ENCODE measurements at places on chromosomes 16 and 17.
A peak's percentile ranks its signal among the peaks of the same experiment; 100 is the strongest.

DNA sequence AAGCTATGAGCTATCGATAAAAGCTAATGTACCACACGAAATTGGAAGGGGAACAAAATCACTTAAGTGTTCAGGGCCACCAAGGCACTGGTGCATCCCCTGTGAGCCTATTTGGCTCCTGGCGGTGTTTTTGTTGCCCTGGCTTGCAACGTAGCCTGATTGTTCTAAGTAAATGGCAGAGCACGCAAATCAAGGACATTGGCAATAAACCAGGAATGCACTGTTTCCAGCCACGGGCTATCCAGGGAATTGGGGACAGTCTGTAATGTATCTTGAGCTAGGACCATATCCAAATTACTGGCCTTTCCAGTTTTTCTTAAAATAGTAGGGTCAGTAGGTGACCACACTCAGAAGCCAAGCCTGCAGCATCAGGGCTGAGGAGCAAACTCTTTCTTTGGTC is 734.0 kb downstream of the MAF start:
- DNase-seq: no peak

DNA sequence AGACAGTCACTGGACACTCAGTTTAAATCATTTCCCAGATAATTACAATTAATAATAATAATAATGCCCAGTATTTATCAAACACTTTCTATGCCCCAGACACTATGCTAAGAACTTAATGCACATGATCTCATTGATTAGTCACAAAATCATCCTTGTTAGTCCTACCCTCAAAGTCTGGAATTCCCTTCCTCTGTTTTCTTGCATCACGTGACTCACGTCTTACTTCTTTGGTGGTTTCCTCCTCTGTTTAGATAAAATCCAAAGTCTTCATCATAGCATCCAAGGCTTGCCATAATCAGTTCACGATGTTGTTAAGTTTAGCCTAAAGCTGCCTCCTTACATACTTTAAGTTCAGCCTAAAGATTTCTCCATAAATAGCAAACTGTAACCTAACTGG is 471.9 kb downstream of the PMP22 start:
- DNase-seq: no peak

DNA sequence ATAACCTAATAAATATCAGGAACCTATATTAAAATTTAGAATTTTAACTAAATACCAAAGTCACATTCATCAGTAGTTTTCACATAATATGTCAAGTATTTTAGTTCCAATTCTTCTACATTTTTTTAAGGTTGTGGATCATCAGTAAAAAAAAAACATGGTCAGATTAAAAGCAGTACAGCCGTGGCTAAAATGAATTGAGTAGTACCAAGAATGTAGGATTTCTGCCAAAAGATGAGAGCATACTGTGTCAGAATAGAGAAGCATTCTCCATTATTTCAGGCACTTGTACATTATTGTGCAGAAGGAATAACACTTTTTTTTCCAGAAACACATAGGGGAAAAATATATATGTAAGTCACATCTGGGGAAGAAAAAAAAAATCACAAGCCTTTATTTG is 1176.1 kb downstream of the CDH11 start:
- DNase-seq: no peak

DNA sequence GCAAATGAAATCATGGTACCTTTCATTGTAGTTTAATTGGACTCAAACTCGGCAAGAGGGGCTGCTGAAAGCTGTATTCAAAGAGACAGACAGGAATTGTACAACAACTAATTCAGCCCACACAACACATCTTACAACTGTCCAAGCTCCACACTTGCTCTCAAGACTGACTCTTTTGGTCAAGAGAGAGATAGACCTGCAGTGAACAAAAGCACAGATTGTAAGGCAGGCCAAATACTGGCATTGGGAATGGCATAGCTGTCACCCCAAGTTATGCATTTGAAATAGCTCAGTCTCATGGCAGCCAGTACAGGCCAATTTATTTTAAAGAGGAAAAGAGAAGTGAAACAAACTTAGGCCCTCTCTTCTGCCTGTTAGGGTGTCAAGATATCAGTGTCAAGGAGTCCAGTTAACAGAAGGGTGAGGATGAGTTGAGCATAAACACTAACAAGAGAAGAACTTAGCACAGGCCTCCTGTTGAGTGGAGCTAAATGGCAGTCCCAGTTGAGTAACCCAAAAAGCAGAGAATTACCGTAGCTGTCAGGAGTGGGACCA is 215.7 kb downstream of the IRX3 start:
- no peak for DNase-seq

- DNase-seq: no peak
Observed at GRCh38 chr17:37608351-37609169, 658 bp downstream of the SYNRG start.

DNA sequence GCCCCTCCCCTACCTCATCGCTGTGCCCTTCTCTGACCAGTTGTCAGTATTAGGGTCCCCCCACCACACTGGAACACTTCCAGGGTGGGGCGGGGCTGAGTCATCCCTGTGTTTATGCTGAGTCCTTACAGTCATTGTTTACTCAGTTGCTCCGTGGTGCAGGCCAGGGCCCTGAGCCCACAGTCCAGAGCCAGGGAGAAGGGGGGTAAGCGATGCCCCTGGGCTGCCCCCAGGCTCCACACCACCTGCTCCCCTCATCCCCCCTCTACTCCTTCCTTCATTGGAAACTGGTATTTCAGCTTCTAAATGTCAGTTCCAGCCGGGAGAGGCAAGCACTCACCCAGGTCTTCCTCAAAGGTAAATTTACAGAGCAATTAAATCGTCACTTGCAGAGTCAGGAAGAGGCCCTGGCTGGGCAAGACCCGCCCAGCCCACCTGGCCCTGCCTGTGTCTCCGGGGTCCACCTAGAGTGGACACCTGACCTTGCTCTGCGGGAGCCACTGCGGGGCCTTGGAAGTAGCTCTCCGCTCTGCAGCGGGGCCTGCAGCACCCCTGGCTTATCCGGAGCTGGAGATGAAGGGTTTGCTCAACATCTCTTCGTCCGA is 4.8 kb downstream of the ATP2A3 start:
- no peak for DNase-seq

DNA sequence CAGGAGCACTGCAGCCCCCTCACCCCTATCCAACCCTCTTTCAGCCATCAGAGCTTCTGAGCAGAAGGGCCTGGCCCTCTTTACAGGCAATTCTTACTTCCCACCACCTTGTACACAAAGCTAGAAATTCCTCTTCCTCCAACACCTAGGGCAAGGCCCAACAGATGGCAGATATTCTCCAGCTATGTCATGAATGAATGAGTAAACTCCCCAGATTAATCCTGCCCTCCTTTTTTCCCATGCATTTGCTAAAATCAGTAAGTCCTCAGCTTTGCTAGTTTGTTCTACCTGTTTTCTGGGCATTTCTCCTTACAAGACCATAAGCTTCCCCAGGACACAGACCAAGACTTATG is 20.4 kb upstream of the MRPS23 start:
- no peak for DNase-seq

DNA sequence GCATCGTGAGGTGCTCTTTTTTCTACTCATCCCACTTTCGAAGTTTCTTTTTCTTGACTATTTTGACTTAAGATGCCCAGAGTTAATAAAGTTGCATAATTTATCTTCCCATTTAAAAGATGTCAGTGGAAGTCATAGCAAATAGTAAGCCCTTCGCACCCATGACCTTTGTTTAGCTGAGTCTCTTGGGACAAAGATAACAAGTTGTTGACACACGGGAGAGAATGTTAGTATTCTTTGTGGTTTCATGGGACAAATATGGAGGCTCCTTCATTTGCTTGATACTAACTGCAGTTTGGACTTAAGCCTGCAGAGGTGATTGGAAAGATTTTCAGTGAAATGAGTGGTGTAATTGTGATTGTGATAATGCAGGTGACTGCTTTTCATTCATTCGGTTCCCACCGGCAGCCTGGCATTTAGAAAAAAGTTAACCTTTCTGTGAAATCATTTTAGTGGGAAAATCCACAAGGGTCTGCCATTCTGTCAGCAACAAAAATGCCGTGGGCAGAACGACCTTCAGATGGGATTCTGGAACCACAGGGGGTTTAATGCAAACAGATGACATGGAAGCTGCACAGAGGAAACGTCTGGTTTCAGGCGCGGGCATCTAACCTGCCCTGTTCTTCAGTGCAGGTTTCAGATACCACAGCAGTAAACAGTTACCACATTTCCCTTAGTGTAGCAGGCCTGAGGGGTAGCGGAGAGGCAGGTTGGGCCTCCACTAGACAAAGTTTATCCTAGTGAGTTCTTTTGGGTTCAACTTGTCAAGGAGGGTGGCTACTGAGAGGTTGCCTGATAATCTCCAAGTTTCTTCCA is 123.0 kb downstream of the RPTOR start:
- peak; percentile 19 for DNase-seq

- no peak for DNase-seq
Observed at GRCh38 chr17:29802246-29802645, 127.8 kb downstream of the SSH2 start.

DNA sequence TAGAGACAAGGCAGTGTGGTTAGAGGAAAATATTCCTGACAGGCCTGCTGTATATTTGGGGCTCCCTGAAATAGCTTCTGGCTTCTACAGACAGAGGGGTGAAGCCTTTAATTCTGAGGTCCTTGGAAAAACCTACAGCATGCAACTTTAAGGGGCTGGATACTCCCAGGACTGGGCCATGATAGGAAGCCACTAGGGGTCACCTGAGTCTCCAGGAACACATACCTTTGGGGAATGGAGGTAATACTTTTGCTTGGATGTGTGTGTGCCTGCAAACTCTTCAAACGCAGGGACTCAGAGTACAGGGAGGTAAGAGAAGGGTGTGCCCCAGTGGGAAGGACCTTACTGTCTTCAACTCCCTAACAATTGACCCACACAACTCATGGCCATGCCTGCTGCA is 4.1 kb downstream of the ASIC2 start:
- no peak for DNase-seq

GRCh38 chr16:63481060-63481459 is 1444.8 kb upstream of the CDH8 start:
- DNase-seq: no peak

GRCh38 chr17:27526604-27527002 is 70.4 kb downstream of the KSR1 start:
- peak; percentile 78 for DNase-seq

GRCh38 chr17:5841862-5842261 is 228.3 kb upstream of the WSCD1 start:
- DNase-seq: no peak

GRCh38 chr17:49422714-49423113 is 8.0 kb upstream of the PHB1 start:
- DNase-seq: no peak

DNA sequence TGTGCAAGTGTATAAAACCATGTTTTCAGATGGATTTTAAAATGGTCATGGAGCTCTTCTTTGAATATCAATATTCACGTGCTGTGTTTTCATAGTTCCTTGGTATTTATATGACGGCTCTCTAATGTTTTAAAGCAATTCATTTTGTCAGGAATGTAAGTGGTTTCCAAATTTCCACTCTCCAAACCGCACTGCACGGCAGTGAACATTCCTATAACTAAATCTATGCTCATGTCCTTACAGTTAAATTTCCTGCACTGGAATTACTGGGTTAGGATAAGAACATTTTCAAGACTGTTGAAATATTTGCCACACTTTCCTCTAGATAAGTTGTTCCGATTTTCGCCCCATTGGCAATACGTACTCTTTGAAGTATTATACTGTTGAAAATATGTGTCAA is 398.9 kb downstream of the PMP22 start:
- no peak for DNase-seq

GRCh38 chr16:17304491-17305119 is 166.2 kb downstream of the XYLT1 start:
- DNase-seq: no peak

DNA sequence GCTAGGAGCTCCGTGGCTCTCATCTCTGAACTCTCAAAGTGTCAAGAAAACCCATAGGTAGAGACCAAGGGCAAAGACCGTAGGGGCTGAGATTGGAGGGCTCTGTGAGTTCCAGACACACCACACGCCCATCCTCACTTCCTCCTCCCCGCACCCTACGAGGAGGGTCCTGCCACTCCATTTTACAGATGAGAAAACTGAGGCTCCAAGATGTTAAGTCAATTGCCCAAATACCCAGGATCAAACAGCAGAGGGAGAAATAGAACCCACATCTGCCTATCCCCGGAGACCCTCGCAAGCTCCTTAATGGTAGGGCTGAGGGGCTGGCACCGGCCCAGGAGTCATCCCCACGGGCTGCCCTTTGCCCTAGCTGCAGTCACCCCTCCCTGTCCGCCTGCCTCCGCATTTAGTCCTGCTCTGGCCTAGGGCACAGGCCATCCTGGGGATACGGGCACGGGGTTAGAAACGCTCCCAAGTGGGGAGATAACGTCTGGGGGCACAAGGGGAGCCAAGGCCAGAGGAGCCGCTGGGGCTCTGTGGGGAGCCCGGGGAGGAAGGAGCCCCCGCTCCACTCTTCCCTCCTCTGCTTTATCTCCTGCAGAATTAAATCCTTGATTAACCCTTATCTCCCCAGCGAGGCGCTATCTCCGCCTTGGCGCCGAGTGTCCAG is 54.1 kb upstream of the ZC3H18 start:
- DNase-seq: no peak

DNA sequence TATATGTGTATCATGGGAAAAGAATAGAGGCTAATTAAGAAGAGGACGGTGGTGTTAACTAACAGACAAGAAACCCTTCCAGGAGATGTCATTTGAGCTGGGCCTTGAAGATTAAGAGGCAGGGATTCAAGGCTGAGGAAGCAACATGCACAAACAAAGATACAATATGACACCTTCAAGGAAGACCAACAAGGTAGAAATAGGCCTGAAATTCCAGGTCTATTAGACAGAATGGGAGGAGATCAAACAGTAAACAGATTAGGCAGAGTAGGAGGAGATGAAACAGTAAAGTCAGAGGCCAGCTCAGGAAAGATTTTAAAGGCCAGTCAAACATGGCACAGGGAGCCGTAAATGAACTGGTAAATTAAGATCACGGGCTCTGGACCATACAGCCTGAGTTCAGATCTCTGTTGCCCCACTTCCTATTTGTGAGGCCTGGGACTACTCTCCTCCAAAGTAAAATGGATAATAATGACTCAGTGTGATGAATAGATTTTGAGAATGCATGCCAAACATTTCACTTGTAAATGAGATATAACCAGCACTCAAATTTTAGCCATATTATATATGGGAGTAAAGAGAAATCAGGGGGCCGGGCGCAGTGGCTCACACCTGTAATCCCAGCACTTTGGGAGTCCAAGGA is 38.9 kb downstream of the USP31 start:
- DNase-seq: no peak

DNA sequence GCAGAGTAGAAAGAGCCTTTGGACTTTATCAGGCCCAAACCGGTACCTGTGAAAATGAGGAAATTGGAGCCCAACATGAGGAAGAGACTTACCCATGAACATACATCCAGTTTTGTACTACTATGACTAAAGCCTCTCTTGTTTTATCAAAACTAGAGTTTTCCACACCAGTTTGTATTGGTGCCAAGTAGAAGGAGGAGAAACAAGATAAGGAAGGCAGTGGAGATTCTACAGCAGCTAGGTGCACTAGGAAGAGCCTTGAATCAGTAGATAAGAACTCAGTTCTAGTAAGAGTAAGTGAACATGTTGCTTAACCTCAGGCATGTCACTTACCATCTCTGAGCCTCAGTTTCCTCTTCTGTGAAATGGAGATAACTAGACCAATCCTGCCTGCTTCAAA is 13.7 kb upstream of the TMEM132E start:
- DNase-seq: no peak

- no peak for DNase-seq
Observed at GRCh38 chr17:68449021-68449739, 8.1 kb downstream of the WIPI1 start.

- DNase-seq: no peak
Observed at GRCh38 chr17:17548044-17548443, 43.5 kb downstream of the PEMT start.

- DNase-seq: no peak
Observed at GRCh38 chr16:59634951-59635350, 900.8 kb upstream of the GOT2 start.

All from activated CD4-positive, alpha-beta T cell treated with anti-CD3 and anti-CD28 coated beads, Interleukin-2, Interleukin-4, amounts not matched to agents 100 ng/mL and 50 ng/mL, durations not matched to agents 16 hours and 8 hours (primary cell).